ENCODE measurements at places on chromosomes 16 and 17. TPM values are rescaled to one million over a fixed set of nuclear protein-coding genes. Genes with fewer than 3 reads are reported as not detected.

The PITPNM3 gene
- 0.17 TPM for polyA plus RNA-seq

The TP53I13 gene
- polyA plus RNA-seq: 106 TPM

DNA sequence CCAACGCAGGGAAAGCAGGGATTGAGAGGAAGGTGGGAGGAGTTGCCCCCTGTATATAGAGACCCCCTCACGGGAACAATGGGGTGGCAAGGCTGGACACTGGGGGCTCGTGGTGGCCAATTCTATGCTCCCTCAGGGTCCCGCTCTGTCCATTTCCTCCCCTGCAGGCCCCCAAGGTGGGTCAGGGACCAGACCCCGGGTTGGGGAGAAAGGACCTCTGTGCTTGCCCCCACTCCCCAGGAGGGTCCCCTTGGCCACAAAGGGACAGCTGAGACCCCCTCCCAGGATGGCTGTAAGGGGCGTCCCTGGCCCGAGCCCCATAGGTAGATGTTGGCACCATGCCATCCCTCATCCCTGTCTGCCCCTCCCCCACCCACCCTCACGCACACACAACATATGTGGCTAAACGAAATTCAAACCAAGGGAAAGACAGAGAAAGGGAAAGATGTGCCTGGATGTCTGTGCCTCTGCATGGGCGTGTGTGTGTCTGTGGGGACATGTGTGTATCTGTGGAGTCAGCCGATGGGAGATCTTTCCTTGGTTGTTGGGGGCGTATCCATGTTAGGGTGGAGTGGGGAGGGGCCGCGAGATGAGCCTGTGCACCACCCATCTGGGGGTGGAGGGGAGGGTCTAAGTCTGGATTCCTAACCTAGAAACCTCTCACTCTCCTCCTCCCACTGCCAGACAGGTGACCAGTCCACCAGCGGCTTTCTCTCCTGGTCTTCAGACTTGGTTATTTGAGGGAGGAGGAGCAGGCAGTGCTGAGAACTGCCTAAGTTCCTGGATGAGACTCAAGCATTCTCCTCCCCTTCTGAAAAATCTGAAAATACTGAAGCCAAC lies 642 bp upstream of the NEUROD2 start:
- DNase-seq: no peak

GRCh38 chr16:29645694-29646187 lies 17.3 kb upstream of the SPN start:
- DNase-seq: no peak

DNA sequence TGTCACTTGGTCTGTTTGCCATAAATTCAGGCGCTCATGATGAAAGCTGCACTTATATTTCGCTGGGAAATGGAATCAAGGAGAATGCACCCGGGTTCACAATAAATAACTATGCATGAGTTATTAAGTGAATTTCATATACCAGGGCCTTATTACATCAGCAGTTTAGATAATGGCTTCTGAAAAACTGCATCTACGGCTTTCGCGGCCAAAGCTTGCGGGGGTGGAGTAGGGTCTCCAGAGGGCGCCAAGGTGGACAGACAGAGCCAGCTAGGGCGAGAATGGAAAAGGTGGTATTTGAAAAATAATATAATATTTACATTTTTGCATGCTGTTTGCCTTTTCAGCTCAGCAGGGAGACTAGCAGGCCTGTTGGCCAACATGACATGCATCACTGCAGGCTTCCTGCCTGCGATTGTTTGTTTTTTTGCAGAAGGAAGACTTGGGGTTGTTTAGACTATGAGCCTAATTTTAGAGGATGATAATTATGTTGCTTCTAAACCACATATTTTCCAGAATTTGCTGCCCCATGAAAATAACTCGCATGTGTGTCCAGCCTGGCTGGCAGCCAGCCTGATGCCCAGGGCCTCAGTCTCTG lies 173.8 kb upstream of the IRX3 start:
- no peak for DNase-seq

DNA sequence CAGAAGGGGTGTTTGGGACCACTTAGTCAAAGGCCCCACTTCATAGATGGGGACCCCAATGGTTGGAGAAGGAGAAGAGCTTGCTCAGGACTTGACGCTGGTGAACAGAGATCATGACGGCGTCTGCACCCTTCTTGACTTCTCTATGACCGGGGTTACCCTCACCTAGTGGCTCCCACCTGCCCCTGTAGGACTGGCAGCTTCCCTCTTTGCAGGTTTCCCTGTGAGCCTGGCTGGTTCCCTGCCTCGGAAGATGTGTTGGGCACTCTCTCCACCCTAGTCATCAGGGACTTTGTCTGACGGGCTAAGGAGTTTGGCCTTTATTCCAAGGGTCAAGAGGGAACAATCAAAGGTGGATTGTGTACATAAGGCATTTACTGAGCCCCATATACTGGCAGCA lies 22.7 kb downstream of the TBX4 start:
- DNase-seq: no peak

The HYDIN gene
- 1.3 TPM for polyA plus RNA-seq

DNA sequence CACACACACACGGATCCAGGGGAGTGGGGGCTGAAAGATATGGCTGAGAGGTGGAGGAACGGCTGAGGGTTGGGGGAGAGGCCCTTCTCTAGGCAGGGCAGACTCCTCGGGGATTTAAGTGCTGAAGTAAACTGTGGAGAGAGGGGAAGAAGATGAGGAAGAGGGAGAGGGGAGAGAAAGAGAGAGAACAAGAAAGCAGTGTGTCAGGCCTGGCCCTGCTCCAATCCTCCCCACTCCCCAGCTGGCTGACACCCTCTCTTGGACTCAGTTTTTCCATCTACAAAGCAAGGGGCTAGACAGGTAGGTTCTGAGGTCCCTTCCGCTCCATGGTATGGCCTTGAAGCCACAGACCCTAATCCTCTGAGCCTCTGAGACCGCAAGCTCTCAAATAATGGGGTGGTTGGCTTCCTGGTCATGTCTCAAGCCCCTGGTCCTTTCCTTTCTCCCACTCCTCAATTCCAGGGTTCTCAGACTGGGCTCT lies 2.0 kb downstream of the VAMP2 start:
- DNase-seq: no peak

Measured in heart right ventricle (tissue), 16 donors.